ENCODE measurements at places on chromosomes 4 and X. TPM values are rescaled to one million over a fixed set of nuclear protein-coding genes. Genes with fewer than 3 reads are reported as not detected.

SPIN2A gene
- total RNA-seq, result 0.40 TPM

BMP2K gene
- total RNA-seq, result 54.6 TPM

GRPR gene
- 0.55 TPM for total RNA-seq

EDA gene
- total RNA-seq, result 6.5 TPM

PRDM5 gene
- total RNA-seq, result 57.1 TPM

CENPE gene
- 9.1 TPM for total RNA-seq

TECRL gene
- total RNA-seq, result not detected

ETDB gene
- not detected for total RNA-seq

LONRF3 gene
- total RNA-seq, result 5.4 TPM

GRIA3 gene
- 62.0 TPM for total RNA-seq

GAGE12J gene
- total RNA-seq, result not detected

LRAT gene
- total RNA-seq, result 0.50 TPM

HSFX1 gene
- 3.5 TPM for total RNA-seq

FAM9A gene
- total RNA-seq, result not detected

POU3F4 gene
- 2.4 TPM for total RNA-seq

TMEM31 gene
- not detected for total RNA-seq

KCNE5 gene
- 9.1 TPM for total RNA-seq
